ENCODE measurements at places on chromosomes 5 and 9.
A peak's percentile ranks its signal among the peaks of the same experiment; 100 is the strongest.

DNA sequence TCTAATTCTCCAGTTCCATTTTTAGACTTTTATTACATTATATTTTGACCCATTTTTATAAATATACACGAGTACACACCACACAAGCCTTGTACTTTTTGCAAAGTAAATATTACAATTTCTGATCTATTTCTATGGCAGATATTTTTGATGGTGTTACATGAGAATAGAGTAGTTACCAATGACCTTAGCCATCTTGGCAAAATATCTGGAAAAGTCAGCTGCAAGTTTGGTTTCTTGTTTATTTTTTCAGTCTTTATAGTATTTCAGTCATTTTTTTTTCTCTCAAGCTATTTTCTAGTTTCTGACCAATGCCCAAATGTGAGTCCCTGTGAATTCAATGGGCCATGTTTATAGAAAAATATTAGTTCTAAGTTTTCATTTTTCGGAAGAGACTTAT is 64.0 kb upstream of the TMC1 start:
- DNase-seq: no peak

DNA sequence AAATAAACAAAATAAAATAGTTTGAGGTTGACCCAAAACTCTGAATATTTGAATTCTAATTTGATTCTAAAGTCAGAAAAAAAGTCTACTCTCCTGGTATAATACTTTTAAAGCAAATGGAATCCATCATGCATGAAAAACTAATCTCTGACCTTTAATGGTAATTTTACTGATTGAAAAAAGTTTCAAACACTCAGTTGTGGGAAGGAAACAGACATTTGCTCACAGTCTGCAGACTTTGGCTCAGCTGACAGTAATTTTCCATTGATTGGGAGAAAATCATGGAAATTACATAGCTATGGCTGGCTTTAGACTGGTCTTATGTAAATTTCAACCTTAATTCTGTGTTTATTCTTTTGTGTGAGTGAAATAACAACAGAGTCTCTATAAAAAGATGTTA is 574.3 kb downstream of the PDE4D start:
- DNase-seq: no peak

- DNase-seq: no peak
Observed at GRCh38 chr9:82367016-82367415, 378.4 kb downstream of the SPATA31D1 start.

DNA sequence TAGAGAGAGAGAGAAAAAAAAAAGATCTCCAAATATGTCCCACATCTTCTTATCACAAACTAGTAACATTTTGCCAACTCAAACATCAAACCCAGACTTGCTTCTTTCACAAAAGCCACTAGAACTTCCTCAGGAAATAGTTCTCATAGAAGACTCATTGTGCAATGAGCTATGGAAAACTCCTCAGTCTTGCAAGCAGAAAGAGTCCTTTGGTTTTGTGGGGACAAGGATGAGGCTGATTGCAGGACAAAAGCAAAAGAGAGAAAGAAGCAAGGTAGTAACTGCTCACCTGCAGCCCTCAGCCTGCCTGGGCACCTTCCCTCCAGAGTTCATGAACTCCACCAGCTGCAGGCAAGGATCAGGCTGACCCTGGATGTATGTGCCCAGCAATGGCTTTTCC is 399.0 kb downstream of the IRX1 start:
- no peak for DNase-seq

DNA sequence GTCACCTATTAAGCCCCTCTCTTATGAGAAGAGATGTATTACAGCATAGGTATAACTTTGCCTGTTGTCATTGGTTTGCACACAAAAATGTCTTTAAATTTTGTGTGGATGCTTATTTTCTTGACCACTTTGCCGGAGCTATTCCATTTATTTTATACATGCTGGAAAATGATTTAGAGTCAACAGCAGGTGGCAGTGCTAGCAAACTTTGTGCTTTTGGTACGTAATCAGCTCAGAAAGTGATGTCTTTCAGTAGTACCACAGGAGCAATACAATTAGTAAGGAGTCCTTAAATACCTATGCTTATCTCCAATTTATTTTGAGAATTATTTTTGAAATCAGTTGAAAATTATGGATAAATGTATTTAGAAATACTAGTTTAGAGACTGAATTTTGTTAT is 19.8 kb upstream of the NUDT12 start:
- peak; percentile 18 for DNase-seq

GRCh38 chr5:122756264-122756911 is 18.5 kb upstream of the SNX2 start:
- DNase-seq: no peak

GRCh38 chr5:169424670-169425378 is 123.9 kb upstream of the SLIT3 start:
- DNase-seq: no peak

DNA sequence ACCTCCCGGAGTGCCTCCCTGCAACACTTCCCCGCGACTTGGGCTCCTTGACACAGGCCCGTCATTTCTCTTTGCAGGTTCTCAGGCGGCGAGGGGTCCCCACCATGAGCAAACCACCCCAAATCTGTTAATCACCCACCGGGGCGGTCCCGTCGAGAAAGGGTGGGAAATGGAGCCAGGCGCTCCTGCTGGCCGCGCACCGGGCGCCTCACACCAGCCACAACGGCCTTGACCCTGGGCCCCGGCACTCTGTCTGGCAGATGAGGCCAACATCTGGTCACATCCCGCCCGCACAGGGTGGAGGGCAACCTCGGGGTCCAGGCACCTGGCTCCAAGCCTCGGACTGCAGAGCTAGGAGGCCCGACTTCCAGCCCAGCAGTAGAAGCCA is 776 bp upstream of the TERT start:
- DNase-seq: peak; percentile 60

DNA sequence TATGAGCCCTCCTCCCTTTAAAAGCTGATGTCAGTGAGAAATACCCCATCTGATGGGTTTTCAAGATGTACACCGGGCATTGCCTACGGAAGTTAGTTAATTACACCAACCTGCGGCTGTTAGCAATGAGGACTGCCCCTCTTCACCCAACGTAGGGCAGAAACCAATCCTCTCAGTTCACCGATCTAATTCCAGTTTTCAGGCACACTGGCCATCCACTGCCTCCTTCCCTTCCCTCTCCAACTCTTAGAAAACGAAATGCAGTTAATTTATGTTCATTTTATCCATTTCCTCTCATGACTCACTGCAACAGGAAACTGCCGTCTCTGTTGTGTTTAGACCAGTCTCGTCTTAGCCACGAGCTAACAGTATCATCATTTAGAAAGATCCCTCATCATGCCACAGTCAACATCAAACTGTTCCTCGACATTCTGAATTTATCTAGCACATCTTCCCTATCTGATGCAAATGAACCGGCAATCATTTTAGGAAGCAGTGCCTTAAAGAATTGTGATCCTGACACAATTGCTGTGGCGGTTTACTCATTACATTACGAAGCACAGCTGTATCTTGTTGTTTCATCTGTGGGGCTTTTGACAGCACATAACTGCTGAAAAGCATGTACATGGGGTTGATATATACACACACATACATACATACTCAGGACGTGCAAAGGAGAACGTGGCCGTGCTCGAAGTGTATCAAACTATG is 168.6 kb downstream of the EFNA5 start:
- no peak for DNase-seq

GRCh38 chr5:151581347-151581746 is 9.8 kb downstream of the FAT2 start:
- no peak for DNase-seq

DNA sequence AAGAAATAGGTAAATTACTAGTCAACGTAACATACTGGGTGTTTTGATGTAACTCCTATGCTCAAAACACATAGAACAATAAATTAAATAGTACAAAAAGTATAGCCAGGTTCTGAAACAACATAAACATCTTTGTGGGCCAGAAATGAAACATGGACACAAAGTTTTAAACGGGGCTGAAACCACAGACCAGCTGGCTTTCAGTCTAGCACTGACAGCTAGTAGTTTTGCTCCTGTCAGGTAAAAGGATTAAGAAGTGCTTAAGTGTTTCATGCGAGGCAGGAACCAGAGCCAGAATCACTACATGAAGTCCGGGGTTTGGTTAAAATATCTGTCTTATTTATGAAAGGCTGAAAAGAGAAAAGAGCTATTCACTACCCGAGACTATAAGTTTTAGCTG is 19.5 kb downstream of the DCAF10 start:
- DNase-seq: no peak

DNA sequence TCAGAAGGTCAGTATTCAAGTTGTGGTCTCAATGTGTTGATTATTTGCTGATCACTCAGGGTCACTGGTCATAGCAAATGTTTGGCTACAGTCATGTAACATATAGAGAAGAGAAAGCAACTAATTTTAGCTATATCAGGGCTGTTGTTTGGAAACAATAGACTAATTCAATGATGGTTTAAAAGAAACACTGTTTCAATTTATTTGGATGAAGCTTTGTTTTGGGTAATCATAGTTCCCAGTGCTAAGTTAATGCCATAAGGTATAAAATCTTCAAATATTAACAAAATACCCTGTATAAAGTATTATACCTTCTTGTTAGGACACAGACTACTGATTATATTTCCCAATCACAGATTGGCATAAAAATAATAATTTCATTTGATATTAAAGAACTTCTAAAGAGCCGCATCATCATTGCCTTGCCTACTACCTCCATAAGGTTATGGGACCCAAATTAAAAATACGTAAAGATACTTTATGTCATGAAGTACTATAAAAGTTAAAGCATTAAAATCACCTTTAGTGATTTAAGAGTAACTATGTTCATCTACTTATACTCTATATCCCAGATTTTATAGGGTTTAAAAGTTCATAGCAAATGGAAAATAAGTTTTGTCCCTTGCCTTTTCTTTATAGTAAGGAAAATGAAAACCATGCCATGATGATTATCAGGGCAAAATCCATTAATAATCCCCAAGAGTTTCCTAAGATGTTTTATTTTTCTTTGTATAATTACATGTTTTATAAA is 6.0 kb downstream of the NR3C1 start:
- DNase-seq: no peak

- DNase-seq: no peak
Observed at GRCh38 chr9:77876590-77876989, 155.0 kb downstream of the GNAQ start.

DNA sequence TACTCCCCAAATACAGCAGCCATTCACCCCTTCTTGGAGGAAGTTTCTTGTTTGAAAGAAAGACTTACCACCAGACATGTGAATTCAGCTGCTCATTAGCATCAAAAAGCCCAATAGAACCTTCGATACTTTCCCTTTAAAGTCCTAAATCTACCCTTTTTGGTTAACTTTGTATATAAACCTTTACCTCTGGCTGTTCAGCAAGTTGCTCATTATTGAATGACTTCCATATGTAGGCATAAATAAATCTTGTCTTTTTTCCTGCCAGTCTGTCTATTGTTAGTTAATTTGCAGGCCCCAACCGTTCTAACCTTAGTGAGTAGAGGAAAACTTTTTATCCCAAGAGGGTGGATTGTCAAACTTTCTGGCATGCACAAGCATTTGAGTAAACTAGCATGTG is 27.9 kb upstream of the FBXL17 start:
- DNase-seq: no peak

DNA sequence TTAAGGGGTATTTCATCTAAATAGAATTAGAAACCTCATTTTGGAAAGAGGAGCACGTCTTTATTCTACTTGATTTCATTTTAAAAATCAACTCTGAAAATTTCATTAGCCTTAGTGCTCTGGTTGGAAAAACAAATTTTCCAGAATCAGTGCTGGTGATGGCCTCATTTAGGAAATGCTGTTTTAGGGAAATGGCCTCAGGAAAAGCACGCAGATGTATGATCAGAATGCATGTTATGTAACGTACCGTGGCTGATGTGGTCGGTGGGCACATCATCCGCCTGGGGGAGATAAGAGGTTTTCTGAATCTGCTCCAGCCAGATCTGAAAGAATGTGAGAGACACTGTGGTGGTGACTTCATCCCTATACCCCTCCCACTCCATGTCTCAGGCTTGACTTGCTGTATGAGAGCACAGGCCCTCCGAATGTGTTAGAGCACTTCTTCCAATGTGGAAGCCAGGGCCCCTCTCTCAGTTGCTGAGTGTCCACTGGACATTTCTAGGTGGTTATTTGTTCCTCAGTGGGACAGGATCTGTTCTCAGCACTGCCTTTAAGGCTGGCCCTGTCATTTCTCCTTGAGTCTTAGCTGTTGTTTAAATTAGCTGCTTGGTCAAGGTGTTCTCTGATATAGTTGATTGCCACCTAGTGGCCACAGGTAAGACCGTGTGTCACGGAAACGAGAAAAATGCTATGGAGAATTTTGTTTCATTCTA is 96.5 kb downstream of the ARHGAP26 start:
- peak; percentile 69 for DNase-seq

DNA sequence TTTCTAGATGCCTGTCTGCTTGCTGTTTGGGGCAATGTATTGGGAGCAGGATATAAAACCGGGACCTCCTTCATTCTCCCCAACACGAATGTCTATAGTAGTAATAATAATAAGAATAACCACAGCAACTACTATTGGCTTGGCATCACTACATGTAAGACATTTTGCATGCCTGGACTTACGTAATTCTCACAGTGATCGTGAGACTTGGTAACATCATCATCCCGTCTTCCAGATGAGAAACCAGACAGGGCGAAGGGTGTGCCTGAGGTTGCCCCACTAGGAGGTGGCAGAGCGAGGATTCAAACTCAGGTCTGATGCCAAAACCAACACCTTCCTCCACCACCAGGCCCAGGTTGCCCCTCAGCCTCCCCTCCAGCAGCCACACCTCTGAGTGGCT is 185.1 kb downstream of the RGS3 start:
- DNase-seq: peak; percentile 13

DNA sequence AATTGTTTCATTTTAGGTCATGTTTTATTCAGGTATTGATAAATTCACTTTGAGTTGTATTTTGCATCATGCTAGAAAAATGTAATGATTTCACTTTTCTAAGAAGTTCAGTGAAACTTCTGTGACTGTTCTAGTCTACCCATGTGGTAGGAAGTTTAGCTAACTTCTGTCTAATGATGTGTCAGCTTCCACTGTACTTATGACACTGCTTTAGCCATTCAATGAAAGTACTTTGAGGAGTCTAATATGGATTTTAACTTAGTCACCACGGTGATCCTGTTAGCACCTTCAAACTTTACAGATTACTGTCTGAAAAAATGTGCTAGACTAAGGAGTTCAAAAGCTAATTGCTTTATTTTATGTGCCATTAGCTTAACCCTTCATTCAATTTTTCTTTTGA is 1510.5 kb upstream of the CDH9 start:
- no peak for DNase-seq

GRCh38 chr5:96973532-96974401 is 37.9 kb downstream of the LNPEP start:
- DNase-seq: no peak

GRCh38 chr9:70859694-70860093 is 261.7 kb downstream of the TRPM3 start:
- DNase-seq: no peak

- DNase-seq: no peak
Observed at GRCh38 chr5:33981408-33982162, 2.9 kb downstream of the SLC45A2 start.

GRCh38 chr5:93622240-93622885 is 39.3 kb downstream of the NR2F1 start:
- peak; percentile 22 for DNase-seq

DNA sequence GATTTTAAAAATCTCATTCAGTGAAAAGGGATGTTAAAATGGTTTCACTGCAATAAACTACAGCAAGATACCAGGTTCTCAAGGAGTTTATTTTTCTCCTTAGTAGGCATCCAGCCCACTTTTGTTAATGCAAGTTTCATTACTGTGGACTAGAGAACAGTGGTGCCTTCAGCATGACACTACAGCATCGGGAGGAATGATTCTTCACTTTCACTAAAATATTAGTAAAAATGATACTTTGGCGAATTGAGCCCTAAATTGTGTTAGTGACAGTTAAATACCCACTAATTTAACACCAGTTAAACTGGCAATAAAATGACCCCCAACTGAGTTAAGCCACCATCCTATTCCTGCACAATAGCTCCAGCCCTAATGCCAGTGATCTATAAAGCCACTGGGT is 152.2 kb upstream of the MPDZ start:
- no peak for DNase-seq

Measured in H7 (cell line).